ENCODE measurements at places on chromosomes 5 and 9.

DNA sequence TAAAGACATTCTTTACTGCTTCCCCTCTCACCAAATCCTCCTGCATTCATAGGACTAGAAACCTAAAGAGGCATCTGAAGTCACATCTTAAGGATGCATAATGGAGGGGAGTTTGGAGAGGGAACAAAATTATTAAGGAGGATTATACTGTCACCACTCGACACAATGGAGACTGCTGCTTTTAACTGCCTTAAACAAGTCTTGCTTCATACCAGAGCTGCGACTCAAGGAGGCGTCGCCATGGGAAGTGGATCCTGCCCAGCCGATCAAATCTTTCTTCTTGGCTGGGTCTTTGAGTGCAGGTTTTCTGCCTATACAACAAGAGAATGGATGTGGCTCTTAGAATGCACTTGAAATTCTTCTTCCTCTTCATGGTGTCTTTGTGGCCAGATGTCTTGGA lies 66.7 kb upstream of the FOXE1 start:
- peak; percentile 40 for DNase-seq

DNA sequence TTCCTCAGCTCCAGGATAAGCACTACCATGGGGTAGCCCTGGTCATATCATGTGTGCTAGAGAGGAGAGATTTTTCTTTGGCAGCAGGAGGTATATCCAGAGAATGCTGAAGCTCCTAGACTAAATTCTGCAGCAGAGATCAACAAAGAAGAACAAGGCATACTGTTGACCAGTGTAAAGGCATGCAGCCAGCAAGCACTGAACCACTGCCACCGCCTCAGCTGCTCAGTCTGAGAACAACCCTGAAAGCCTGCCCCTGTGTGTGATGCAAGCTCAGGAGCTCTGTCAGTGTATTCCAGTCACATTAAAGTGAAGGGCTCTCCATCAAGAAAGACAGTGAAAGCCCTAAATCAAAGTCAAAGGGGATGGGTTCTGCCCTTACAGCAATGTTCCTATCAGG lies 439.5 kb upstream of the CD180 start:
- no peak for DNase-seq

GRCh38 chr9:109886617-109887016 lies 106.6 kb downstream of the PALM2AKAP2 start:
- DNase-seq = peak; percentile 41

GRCh38 chr5:134059758-134060495 lies 54.6 kb upstream of the TCF7 start:
- no peak for DNase-seq

Measured in fibroblast of upper back skin (primary cell).